GM12891 (cell line): ENCODE measurements at places on chromosomes 1 and 21.

DNA sequence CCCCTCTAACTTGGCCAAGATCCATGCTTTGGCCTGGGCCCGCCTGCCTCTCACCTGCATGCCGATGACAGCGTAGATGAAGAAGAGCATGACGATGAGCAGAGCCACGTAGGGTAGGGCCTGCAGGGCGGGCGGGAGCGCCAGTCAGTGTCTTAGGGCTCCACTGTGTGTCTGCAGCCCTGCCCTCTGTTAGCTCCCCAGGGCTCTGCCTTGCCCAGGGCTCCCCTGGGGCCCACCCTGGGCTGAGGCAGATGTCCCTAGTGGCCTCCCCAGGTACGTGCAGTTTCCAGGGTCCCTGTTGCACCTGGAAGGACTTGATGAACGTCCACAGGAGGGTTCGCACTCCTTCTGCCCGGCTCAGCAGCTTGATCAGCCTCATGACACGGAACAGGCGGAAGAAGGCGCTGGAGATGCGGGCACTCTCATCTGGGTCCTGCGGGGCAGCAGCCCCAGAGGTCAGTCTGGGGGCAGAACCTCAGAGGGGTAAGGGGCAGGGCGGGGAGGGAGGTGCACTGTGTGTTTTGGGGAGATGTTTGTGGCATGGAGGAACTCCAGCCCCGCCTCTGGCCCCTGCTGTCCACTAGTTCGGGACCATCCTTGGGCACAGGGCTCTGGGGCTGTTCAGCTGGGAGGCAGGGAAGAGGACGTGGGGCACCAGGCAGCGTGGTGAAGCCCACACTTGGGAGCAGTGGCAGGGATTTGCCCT, 29.8 kb upstream of the KIF21B start:
- no peak for DNase-seq

- DNase-seq: no peak
Observed at GRCh38 chr1:226268421-226269124, 40.4 kb downstream of the LIN9 start.

DNA sequence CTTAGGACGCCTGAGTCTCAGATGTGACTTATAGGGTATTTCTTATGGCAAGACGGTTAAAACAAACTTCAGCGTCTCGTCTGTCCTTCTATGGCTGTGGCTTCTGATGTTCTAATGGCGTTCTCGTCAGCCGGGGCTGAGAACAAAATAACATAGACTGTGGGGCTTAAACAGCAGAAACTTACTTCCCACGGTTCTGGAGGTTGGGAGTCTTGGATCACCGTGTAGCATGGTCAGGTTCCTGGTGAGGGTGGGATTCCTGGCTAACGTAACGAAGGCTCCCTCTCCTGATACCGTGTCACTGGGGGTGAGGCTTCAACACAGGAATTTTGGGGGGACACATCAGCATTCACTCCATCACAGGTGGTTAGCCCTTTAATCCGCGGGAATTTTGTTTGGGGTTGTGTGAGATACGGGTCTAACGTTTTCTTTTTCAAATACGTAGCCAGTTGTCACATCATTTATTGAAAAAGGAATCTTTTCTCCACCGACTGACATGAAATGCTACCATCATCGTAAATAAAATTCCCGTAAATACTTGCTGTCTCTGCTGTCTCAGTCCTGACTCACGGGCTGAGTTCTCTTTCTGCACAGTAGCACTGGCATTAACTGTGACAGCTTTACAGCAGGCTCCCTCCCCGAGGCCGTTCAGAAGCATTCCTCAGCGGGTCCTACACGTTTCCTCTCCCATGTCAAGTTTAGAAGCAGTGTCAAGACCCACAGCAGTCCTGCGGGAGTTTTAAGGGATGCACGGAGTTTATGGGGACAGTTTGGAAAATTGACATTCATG, 8.1 kb upstream of the POFUT2 start:
- no peak for DNase-seq

- DNase-seq: no peak
Observed at GRCh38 chr1:54989473-54989872, 9.0 kb downstream of the TMEM61 start.

DNA sequence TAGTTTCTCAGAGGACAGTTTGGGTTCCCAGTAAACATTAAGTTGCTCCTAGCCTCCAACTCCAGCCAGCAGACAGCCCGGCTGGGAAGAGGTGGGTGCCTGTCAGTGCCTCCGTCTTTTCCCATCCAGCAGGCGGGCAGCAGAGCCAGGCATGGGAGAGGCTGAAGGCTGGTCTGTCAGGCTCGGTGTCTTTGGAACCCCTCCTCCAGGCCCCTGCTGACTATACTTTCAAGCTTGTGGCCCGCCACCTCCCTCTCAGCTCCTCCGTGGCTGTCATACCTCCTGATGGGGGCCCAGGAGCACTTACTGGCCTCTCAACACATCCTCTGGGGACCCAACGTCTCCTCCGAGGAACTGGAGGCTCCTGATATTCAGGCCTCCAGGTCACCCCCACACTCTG, 140.9 kb downstream of the ACTL8 start:
- no peak for DNase-seq

DNA sequence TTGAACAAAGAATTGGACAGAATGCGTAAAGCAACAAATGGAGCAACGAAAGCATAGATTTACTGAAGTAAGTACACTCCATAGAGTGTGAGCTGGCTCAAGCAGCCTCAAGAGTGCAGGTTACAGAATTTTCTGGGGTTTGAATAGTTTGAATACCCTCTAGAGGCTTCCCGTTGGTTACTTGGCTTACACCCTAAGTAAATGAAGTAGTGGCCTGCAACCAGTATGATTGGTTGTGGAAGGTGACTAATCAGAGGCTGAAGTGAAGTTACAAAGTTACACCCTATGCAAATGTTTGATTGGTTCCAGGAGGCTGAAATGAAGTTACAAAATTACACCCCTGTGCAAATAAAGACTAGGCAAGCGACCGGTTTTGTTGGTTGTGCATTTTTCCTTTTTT, 10.9 kb downstream of the TCEANC2 start:
- DNase-seq: no peak

- no peak for DNase-seq
Observed at GRCh38 chr1:220170836-220171526, 77.0 kb downstream of the IARS2 start.
